ENCODE measurements at places on chromosomes 12 and 14.

GRCh38 chr14:77055306-77055705 is 26.8 kb upstream of the IRF2BPL start:
- DNase-seq: no peak

DNA sequence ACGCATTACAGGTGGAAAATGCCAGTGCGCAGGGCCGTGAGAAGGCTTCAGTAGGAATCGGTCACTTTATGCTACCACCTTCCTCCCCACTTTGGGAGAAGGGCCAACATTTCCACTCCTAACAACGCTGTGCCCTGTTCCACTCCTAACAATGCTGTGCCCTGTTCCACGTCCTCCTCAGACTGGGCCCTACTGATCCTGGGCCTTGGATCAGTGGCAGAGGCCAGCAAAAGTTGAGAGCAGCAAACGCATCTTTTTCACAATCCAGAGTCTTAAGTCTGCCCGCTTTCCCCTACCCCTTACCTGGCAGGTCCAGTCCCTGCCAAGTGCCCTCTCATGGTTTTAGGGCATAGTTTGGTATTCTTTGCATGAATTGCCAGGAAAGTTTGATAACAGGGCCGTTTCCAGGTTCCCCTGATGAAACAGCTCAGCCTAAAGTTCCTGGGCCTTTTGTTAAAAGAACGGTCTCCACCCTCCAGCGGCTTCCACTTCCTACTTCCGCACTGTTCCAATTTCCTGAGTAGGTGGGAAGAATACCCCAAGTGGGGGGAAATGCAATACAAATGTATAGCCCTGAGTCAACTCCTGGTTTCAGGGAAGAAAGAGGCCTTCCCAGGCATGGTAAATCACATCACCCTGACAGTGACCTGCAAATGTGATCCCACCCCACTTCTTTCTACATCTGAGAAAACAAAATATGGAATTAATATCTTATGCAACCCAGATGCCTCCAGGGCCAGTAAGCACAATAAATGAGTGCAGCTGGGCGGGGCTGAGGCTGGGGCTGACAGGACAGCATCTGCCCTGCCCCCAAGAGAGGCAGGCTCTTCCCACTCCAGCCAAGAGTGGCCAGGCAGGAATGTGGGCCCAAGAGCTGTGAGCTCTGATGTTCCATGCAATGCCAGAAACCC is 15.0 kb downstream of the KCTD10 start:
- DNase-seq: no peak

DNA sequence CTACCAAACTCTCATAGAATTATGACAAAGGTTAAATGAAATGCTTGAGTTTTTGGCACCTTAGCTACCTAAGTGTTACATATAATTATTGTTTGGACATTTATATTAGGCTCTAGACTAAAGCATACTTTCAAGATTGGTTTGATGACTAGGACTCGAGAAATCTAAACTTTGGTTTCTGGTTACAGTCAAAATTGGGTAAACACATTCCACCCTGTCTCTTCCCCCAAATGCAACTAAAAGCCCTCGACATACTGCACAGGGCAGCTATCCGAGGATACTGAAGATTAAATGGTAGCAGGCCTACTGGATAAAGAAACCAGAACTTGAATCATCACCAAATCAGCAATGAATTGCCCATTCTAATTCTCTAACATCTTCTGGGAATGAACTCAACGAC is 369.1 kb downstream of the PRKD1 start:
- DNase-seq: no peak

DNA sequence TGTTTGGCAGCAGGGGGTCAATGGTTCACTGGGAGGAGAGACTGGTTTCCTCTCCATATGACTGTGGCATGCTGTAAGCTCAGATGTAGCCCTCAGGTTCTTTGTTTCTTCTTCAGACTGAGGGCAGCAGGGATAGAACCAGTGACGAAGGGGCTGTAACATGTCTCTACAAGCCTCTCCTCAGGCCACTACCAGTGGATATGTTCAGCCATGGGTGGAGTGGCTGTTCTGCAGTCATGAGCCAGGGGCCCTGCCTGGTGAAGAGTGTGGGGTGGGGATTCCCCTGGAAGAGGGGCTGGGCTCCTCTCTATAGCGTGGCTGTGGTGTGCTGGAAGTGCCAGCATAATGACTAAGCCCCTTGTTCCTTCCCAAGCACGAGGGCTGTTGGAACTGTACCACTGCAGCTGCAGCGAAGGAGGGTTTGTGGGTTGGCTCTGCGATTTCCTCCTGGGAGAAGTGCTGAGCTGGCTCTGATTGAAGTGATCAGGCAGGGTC is 55.8 kb downstream of the CMAS start:
- DNase-seq: no peak

DNA sequence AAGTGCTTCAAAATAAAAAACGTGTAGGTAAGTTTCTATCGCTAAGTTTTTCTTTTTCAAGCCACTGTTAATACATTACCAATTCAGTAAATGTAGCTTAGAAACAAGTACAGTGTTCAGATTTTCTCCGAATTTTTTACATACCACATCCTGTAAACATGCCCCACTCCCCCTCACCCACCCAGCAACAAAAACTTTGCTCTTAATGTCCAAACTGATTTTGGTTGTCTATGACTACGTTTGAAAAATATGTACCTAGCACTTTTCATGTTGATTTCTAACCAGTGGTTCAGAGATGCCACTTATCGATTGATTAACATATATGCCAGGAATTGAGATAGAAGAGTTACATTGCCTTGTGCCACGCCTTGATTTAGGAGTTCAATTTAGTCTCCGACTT is 663 bp upstream of the LIN7A start:
- DNase-seq: no peak

DNA sequence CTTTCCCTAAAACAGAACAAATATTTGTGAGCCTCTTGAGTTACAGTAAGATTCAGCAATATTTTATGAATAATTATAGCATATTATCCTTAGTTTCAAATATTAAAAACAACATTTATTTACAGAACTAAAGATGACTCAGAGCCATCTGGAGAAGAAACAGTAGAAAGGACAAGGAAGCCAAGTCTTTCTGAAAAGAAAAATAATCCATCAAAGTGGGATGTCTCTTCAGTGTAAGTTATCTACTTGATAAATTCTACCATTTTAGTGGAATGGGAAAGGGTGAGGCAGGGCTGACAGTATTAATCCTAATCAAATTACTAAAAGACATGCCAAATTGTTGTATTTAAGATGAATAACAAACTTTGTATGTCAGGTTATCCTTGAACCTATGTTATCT is 88.1 kb downstream of the DNAI7 start:
- DNase-seq: no peak

GRCh38 chr14:55914771-55915170 is 203.4 kb upstream of the PELI2 start:
- no peak for DNase-seq

- DNase-seq: no peak
These were observed 13.3 kb downstream of the MOAP1 start for GRCh38 chr14:93171376-93171775.

- DNase-seq: no peak
These were observed 53.2 kb downstream of the TSPAN19 start for GRCh38 chr12:84982888-84983287.

DNA sequence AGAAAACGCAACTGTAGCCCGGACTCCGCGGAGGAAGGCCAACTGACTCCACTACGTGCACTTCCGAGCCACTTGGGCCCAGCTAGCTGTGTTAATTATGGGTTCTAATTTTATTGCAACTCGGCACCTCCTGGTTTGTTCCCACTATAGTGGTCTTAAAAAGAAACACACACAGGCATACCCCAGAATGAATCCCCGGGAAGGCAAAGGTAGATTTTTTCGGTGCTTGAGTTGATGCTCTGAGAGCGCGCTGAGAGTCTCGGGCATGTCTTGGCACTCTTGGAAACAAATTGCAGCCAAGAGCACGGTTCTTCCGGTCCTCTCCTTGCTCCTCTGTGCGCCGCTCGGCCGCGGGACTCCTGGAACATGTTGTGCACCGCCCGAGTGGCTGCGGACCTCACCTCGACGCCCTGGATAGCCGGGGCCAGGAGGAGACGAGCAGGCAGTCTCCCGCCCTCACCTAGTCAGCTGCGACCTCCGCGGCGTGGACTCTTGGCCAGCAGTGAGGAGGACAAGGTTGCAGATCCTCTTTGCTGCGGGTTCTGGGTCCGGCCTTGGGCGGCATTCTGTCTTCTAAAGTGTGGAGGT is 6.8 kb upstream of the PAX9 start:
- no peak for DNase-seq

DNA sequence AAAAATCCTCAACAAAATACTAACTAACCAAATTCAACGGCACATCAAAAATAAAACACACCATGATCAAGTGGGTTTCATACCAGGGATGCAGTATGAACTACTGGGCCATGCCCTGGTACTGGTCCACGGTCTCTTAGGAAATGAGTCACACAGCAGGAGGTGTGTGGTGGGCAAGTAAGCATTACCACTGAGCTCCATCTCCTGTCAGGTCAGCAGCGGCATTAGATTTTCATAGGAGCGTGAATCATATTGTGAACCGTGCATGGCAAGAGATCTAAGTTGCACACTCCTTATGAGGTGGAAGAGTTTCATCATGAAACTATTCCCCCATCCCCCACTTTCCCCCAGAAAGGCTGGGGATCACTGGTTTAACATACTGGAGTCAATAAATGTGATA is 6.7 kb upstream of the LGR5 start:
- DNase-seq: no peak

- DNase-seq: no peak
These were observed 666 bp downstream of the FMNL3 start for GRCh38 chr12:49706351-49707127.

- no peak for DNase-seq
These were observed 520 bp upstream of the MON2 start for GRCh38 chr12:62466018-62466593.

GRCh38 chr12:106288494-106289195 is 13.9 kb upstream of the TCP11L2 start:
- DNase-seq: no peak

All from activated T-helper 1 cell treated with anti-CD3 and anti-CD28 coated beads, Interleukin-2, amount 50 U/mL, for 16 hours (primary cell).